Activated T-cell treated with anti-CD3 and anti-CD28 coated beads, Interleukin-2, amount 50 U/mL, for 24 hours (primary cell): ENCODE measurements at places on chromosomes 3 and 15.

DNA sequence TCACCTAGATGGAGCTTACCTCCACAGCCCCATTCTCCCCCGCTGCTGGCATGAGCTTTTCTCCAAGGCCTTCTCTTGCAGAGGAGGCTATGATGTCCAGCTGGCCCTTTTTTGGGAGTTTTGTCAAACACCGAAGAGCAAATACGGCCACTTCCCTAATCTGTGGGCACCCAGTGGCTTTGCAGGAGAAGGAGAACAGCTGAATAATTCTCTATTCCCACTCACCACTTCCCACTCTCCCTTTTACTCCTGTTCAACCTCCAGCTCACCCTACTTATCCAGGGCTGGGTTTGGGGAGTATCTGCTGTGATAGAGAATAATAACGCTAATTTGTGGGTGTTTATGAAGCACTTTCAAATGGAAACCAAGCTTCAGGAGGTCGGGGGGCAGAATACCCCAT is 93.0 kb downstream of the AAGAB start:
- no peak overlapping the region for H3K27ac ChIP-seq
- DNase-seq: no peak
- H3K4me3 ChIP-seq: no peak overlapping the region
- peaks cover 40% of the 10 kb centered on the region for H3K4me1 ChIP-seq

GRCh38 chr3:33521736-33522135 is 81.5 kb upstream of the UBP1 start:
- no peaks in the 10 kb centered on the region for H3K27me3 ChIP-seq
- DNase-seq: no peak
- no peaks in the 10 kb centered on the region for H3K4me1 ChIP-seq
- peaks cover 80% of the 10 kb centered on the region for H3K36me3 ChIP-seq
- no peak overlapping the region for H3K4me3 ChIP-seq

DNA sequence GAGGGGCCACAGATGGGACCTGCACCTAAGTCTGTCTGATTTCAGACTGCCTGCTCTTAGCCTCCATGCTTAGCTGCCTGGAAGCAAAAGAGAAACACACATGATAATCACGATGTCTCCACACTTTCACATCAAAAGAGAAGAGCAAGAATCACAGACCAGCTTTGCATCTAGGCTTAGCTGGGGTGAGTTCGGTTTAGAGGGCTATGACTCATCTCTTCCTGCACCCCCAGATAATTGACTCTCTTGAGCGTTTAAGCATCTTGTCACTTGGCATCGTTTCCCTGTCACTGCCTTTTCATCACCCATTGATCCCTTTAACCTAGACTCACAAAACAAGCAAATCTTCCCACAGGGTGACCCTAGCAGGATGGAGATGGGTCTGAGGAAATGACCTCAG is 124.0 kb downstream of the NTRK3 start:
- no peaks in the 10 kb centered on the region for H3K36me3 ChIP-seq
- no peak overlapping the region for H3K4me3 ChIP-seq
- H3K4me1 ChIP-seq: no peaks in the 10 kb centered on the region
- no peak overlapping the region for H3K27ac ChIP-seq

DNA sequence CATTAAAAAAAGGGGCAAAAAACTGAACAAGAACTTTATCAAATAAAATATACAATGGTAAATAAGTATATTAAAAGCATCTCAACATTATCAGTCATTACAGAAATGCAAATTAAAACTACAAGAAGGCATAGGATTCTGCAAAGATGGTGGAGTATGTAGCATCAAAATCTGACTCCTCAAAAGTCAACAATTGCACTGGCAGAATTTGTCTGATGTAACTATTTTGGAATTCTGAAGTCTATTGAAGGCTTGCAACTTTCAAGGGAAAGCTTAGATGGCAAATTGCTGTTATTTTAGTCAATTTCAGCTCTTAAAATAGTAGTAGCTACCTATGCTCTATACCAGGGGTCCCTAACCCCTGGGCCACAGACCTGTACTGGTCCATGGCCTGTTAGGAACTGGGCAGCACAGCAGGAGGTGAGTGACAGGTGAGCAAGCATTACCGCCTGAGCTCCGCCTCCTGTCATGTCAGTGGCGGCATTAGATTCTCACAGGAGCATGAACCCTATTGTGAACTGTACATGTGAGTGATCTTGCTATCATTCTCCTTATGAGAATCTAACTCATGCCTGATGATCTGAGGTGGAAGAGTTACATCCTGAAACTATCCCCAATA is 107.6 kb downstream of the TGFBR2 start:
- DNase-seq: no peak
- H3K27ac ChIP-seq: no peak overlapping the region
- H3K4me1 ChIP-seq: peaks cover 7% of the 10 kb centered on the region
- no peak overlapping the region for H3K4me3 ChIP-seq
- no peaks in the 10 kb centered on the region for H3K36me3 ChIP-seq

GRCh38 chr15:60801395-60801794 is 322.5 kb upstream of the ICE2 start:
- no peaks in the 10 kb centered on the region for H3K27me3 ChIP-seq
- H3K36me3 ChIP-seq: no peaks in the 10 kb centered on the region
- peaks cover 82% of the 10 kb centered on the region for H3K4me1 ChIP-seq

GRCh38 chr3:114506591-114507300 is 212.9 kb downstream of the TIGIT start:
- H3K4me3 ChIP-seq: no peak overlapping the region
- H3K4me1 ChIP-seq: peaks cover 48% of the 10 kb centered on the region
- DNase-seq: no peak
- peaks cover 7% of the 10 kb centered on the region for H3K27me3 ChIP-seq
- H3K27ac ChIP-seq: no peak overlapping the region
- no peaks in the 10 kb centered on the region for H3K36me3 ChIP-seq

- no peaks in the 10 kb centered on the region for H3K36me3 ChIP-seq
- no peaks in the 10 kb centered on the region for H3K4me1 ChIP-seq
- no peak for DNase-seq
Measured at GRCh38 chr3:128950223-128950938, 43.5 kb downstream of the CFAP92 start.

DNA sequence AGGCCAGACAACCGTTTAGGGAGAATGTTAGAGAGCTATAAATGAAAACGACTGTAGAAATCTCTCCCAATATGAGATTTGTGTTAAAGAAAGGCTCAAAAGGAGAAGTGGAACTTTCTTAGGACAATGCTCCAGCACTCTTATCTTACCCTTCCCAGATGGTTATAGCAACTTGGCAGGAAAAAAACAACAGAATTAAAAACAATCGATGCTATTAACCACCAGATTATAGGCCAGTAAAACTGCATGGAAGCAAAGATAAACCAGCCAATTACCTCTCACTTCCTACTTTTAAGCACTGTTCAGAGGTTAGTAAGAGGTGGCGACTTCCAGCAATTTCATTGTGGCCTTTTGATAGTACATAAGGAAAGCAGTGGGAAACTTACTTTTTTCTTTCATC is 72.9 kb downstream of the TMCC1 start:
- H3K27ac ChIP-seq: no peak overlapping the region
- no peak overlapping the region for H3K4me3 ChIP-seq
- no peak for DNase-seq

GRCh38 chr3:45612918-45613602 is 18.5 kb downstream of the LIMD1 start:
- peaks cover 41% of the 10 kb centered on the region for H3K4me1 ChIP-seq
- peaks cover 52% of the 10 kb centered on the region for H3K36me3 ChIP-seq
- no peak overlapping the region for H3K4me3 ChIP-seq
- no peaks in the 10 kb centered on the region for H3K27me3 ChIP-seq

- H3K36me3 ChIP-seq: no peaks in the 10 kb centered on the region
- no peak overlapping the region for H3K4me3 ChIP-seq
- peaks cover 11% of the 10 kb centered on the region for H3K27me3 ChIP-seq
- H3K4me1 ChIP-seq: peaks cover 3% of the 10 kb centered on the region
Measured at GRCh38 chr15:38216763-38217162, 35.9 kb upstream of the SPRED1 start.

DNA sequence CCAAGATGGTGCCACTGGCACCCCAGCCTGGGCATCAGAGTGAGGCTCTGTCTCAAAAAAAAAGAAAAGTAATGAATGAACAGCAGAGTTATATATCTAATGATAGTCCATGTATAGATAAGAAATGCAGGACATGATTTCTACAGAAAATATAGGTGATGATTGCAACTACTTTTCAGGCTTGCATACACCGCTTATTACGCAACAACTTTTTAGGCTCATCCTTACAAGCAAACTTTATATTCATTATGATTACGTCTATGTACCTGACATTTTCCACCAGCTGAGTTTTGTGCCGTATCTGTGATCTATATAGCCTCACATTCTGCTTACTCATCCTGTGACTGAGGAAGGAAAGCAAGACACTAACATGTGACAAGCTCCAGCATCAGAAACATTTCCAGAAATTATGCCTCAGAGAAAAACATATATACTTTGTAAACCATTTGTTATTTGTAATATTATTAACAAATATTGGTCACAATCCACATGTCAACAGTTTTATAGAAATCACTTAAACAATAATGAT is 906.3 kb downstream of the ZPLD1 start:
- H3K4me1 ChIP-seq: no peaks in the 10 kb centered on the region
- no peaks in the 10 kb centered on the region for H3K36me3 ChIP-seq
- no peaks in the 10 kb centered on the region for H3K27me3 ChIP-seq
- DNase-seq: no peak
- no peak overlapping the region for H3K27ac ChIP-seq
- no peak overlapping the region for H3K4me3 ChIP-seq

DNA sequence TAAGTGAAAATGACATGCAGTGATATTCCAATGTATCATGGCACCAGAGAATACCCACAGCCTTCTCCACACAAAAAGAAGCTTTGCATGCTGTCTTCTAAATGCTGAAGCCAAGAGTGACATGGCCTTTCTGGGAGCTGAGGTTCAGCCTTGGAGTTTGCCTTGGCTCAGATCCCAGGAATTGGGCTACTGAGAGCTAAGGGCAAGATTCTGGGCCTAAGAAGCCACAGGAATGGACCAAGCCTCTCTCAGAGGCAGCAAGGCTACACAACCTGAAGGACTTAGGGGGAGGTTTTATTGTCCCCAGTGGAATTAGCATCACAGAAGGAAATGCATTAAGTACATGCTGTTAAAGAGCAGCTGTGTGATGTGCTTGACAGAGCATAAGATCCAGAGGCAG is 1078.5 kb downstream of the TUSC7 start:
- H3K36me3 ChIP-seq: no peaks in the 10 kb centered on the region
- no peaks in the 10 kb centered on the region for H3K4me1 ChIP-seq
- H3K4me3 ChIP-seq: no peak overlapping the region
- H3K27me3 ChIP-seq: no peaks in the 10 kb centered on the region
- DNase-seq: no peak
- H3K27ac ChIP-seq: no peak overlapping the region

GRCh38 chr3:122497425-122497824 is 17.3 kb downstream of the KPNA1 start:
- no peak overlapping the region for H3K4me3 ChIP-seq
- peaks cover 53% of the 10 kb centered on the region for H3K36me3 ChIP-seq
- peak overlapping the region; percentile 57 for H3K27ac ChIP-seq
- no peak for DNase-seq
- no peaks in the 10 kb centered on the region for H3K27me3 ChIP-seq

GRCh38 chr3:194933465-194933864 is 247.8 kb downstream of the FAM43A start:
- peaks cover 22% of the 10 kb centered on the region for H3K27me3 ChIP-seq
- H3K27ac ChIP-seq: no peak overlapping the region
- H3K36me3 ChIP-seq: no peaks in the 10 kb centered on the region

DNA sequence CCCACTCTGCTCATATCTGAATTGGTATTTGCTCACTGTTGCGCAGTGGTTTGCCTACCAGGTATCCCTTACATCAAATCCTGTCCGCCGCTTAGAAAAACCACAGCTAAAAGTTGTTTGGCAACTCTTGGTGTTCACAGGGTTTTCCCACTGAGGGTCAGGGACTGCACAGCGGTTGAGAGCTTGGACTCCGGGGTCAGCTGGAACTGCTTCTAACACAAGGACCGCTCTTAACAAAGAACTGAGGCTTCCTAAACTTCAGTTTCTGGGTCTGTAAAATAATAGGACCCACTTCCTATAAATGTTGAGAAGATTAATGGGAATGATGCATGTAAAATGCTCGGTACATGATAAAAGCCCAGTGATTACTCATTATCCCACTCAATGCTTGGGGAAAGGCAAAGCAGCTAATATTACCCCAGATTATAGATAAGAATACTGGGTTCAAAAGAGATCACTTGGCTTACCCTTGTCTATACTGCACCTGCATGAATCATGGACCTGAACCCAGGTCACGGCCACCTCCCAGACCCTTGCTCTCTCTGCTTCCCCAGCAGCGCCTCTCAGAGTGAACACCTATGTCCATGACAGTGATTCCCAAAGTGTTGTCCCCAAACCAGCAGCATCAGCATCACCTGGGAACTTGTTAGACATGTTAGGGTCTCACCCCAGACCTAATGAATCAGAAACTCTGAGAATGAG is 36.1 kb downstream of the LIPC start:
- peaks cover 56% of the 10 kb centered on the region for H3K4me1 ChIP-seq
- no peak overlapping the region for H3K27ac ChIP-seq
- H3K27me3 ChIP-seq: no peaks in the 10 kb centered on the region
- no peak for DNase-seq
- H3K4me3 ChIP-seq: no peak overlapping the region
- H3K36me3 ChIP-seq: no peaks in the 10 kb centered on the region

- peak overlapping the region; percentile 95 for H3K27ac ChIP-seq
- H3K4me3 ChIP-seq: peak overlapping the region; percentile 76
- peak; percentile 37 for DNase-seq
- H3K4me1 ChIP-seq: peaks cover 63% of the 10 kb centered on the region
Measured at GRCh38 chr15:64596701-64597476, 136.5 kb downstream of the ZNF609 start.

- peaks cover 9% of the 10 kb centered on the region for H3K36me3 ChIP-seq
- DNase-seq: no peak
- H3K27me3 ChIP-seq: no peaks in the 10 kb centered on the region
- H3K4me3 ChIP-seq: no peak overlapping the region
- H3K4me1 ChIP-seq: peaks cover 60% of the 10 kb centered on the region
- H3K27ac ChIP-seq: peak overlapping the region; percentile 26
Measured at GRCh38 chr15:85463276-85463892, 83.0 kb downstream of the AKAP13 start.

GRCh38 chr3:72280876-72281275 is 495.9 kb upstream of the PROK2 start:
- no peaks in the 10 kb centered on the region for H3K4me1 ChIP-seq
- no peak overlapping the region for H3K4me3 ChIP-seq
- peaks cover 8% of the 10 kb centered on the region for H3K27me3 ChIP-seq
- no peaks in the 10 kb centered on the region for H3K36me3 ChIP-seq
- no peak for DNase-seq
- no peak overlapping the region for H3K27ac ChIP-seq

GRCh38 chr3:59542276-59542675 is 492.5 kb upstream of the CFAP20DC start:
- no peaks in the 10 kb centered on the region for H3K27me3 ChIP-seq
- no peaks in the 10 kb centered on the region for H3K36me3 ChIP-seq
- peaks cover 23% of the 10 kb centered on the region for H3K4me1 ChIP-seq
- no peak for DNase-seq

- H3K36me3 ChIP-seq: no peaks in the 10 kb centered on the region
- no peak overlapping the region for H3K4me3 ChIP-seq
- no peak for DNase-seq
- H3K4me1 ChIP-seq: peaks cover 14% of the 10 kb centered on the region
- H3K27me3 ChIP-seq: no peaks in the 10 kb centered on the region
- no peak overlapping the region for H3K27ac ChIP-seq
Measured at GRCh38 chr3:3201611-3202010, 22.1 kb upstream of the CRBN start.

GRCh38 chr3:25589104-25589782 is 75.5 kb downstream of the TOP2B start:
- H3K36me3 ChIP-seq: no peaks in the 10 kb centered on the region
- no peak overlapping the region for H3K27ac ChIP-seq
- no peak overlapping the region for H3K4me3 ChIP-seq
- peaks cover under 1% of the 10 kb centered on the region for H3K27me3 ChIP-seq

- peaks cover 52% of the 10 kb centered on the region for H3K4me1 ChIP-seq
- H3K27ac ChIP-seq: peak overlapping the region; percentile 71
- H3K27me3 ChIP-seq: peaks cover 7% of the 10 kb centered on the region
- peak overlapping the region; percentile 67 for H3K4me3 ChIP-seq
- peak; percentile 58 for DNase-seq
Measured at GRCh38 chr15:50876989-50877360, 31.5 kb upstream of the AP4E1 start.
